BJ (cell line): ENCODE measurements at places on chromosomes 2 and 18.

GRCh38 chr18:12686100-12686499 lies 16.4 kb downstream of the CEP76 start:
- DNase-seq = no peak

GRCh38 chr2:119549241-119549640 lies 5.0 kb downstream of the CFAP221 start:
- no peak for DNase-seq

GRCh38 chr2:157940024-157940423 lies 63.9 kb upstream of the ACVR1 start:
- no peak for DNase-seq

DNA sequence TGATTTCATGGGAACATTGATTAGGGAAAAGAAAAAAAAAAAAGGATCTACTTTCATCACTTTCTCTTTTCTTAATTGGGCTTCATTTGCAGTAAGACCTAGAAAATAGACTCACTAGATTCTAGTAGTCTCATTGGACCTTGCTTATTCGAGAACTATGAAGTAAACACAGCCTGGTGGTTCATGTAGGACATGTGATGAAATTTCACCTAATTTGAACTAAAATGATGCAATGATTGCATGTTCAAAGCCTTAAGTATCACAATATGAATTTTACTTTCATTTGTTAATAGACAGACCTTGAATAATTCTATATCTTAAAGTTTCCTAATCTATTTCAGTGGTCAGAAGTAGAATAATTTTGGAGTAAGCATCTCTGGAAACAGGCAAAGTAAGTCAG lies 688.9 kb upstream of the NRXN1 start:
- DNase-seq = no peak

GRCh38 chr2:151520976-151521375 lies 111.3 kb downstream of the RIF1 start:
- no peak for DNase-seq

GRCh38 chr18:50696436-50696835 lies 123.4 kb downstream of the MRO start:
- no peak for DNase-seq

GRCh38 chr2:3403587-3404334 lies 24.3 kb downstream of the TRAPPC12 start:
- DNase-seq = no peak

- no peak for DNase-seq
Observed at GRCh38 chr2:40178971-40179370, 272.9 kb downstream of the SLC8A1 start.

DNA sequence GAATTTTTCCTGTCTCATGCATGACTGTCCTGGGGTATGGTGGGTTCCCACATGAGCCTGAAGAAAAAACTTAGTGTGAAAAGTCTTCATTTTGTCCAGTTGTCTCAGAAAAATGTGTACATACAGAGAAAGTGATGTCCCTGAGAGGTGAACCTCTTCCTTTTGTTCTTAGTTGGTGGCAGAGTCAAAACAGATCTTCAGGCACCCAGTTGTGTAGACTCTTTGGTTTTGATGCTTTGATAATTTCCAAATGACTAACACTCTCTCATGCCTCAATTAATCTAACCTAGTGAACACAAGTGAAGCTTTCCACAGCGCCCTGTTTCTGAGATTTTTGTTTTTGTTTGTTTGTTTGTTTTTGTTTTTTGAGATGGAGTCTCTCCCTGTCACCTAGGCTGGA lies 273.5 kb downstream of the PIK3C3 start:
- no peak for DNase-seq

GRCh38 chr2:27245116-27245515 lies 17.7 kb downstream of the SLC30A3 start:
- DNase-seq = no peak

- DNase-seq = no peak
Observed at GRCh38 chr2:224937887-224938286, 104.4 kb downstream of the DOCK10 start.

GRCh38 chr18:36015629-36016028 lies 43.1 kb downstream of the RMP24 start:
- no peak for DNase-seq

GRCh38 chr2:146701183-146701582 lies 1143.6 kb upstream of the ACVR2A start:
- no peak for DNase-seq

DNA sequence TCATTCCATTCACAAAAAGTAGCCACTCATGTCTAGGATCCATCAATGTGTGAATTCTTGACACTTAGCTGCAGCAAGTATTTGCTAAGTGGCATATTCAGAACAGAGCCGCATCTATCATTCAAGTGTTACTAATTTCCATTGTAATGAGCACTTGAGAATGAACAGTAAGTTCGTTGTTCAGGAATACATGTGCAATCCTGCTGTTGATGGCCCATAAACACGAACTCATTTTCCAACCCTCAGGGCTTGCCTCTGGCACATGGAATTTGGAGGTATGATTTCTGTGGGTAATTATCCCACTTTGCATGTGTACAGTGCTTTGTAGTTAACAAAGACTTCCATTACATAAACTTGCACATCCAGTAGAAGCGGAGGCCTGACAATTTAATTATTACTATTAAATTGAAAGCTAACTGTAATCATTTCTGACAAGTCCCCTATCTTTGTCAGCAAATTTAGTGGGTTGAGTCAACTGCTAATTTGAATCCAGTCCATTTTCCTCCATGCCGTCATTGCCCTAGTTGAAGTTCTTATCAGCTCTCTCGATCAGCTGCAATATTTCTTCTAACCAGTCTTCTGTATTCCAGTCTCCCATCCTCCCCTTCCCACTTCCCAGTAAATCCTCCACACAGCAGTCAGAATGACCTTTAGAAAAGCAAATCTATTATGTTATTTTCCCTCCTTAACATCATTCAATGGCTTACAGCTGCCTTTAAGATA lies 116.0 kb upstream of the AQP4 start:
- no peak for DNase-seq

GRCh38 chr18:12376034-12376753 lies 833 bp downstream of the AFG3L2 start:
- DNase-seq = no peak
